ENCODE measurements at places on chromosomes 12 and 14.

GRCh38 chr12:117142094-117142493 is 42.9 kb upstream of the TESC start:
- no peak for DNase-seq

- no peak for DNase-seq
These were observed 5.2 kb upstream of the HSP90B1 start for GRCh38 chr12:103924761-103925641.

DNA sequence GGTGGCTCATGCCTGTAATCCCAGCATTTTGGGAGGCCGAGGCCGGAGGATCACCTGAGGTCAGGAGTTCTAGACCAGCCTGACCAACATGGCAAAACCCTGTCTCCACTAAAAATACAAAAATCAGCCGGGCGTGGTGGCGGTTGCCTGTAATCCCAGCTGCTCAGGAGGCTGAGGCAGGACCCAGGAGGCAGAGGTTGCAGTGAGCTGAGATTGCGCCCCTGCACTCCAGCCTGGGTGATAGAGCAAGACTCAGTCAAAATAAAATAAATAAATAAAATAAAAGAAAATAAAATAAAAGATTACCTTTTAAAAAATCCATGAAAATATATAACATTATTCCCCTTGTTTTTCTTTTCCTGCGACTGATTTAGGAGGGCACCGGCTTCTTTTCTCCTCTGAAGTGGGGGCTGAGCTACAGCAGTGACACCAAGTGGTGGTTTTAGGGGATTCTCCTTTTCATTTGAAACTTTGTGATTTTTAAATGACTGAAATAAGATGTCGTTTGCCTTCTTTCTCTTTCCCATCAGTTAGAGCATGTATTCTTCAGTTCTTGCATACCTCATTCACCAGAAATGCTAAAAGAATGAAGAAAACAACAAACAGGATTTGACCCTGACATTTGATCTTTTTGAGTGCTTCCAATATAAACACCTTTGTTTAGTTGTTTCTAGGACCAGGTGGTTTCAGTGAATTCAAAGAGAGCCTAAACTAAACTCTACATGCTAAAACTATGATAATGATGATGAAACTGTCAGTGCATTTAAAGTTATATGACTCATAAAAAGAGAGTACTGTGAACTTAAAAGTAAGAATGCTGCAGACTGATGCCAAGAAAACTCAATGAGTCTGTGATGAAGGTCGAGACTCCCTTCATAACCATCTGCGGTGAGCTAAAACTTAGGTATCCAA is 22.6 kb upstream of the PKP2 start:
- peak; percentile 6 for DNase-seq

DNA sequence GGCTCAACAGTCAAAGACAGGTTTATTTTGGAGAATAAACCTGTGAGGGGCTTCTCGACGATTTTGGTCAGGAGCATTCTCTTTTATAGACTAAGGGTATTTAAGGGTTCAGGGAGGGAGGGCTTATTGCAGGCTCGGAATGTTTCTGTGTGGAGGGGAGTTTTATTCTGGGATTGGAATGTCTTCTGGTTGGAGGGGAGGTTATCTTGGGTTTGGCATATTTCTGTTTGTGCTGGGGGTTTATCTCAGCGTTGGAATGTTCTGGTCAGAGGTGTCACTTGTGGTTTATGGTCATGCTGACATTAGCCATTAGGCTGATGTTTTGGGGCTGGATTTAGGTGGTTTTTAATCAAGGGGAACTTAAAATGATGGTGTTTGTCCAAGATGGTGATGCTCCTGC is 103.9 kb downstream of the SUDS3 start:
- no peak for DNase-seq

- no peak for DNase-seq
These were observed 141.5 kb upstream of the RFLNA start for GRCh38 chr12:124153392-124153791.

DNA sequence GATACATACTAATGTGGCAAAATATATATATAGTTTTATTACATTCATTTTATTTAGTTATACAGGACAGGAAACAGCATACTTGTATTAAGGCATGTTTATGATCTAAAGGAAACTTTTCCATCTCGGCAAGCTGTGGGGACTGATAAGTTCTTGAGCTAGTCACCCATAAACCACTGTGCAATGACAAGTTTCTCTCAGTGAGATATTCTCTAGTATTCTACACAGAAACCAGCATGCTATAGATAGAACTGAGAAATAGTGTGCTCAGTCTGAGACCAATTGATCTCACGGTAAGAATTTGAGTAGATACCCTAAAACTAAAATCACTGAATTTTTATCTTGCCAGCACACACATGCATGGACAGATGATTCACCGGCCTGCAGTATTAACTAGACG is 717.6 kb upstream of the NOVA1 start:
- DNase-seq: no peak

DNA sequence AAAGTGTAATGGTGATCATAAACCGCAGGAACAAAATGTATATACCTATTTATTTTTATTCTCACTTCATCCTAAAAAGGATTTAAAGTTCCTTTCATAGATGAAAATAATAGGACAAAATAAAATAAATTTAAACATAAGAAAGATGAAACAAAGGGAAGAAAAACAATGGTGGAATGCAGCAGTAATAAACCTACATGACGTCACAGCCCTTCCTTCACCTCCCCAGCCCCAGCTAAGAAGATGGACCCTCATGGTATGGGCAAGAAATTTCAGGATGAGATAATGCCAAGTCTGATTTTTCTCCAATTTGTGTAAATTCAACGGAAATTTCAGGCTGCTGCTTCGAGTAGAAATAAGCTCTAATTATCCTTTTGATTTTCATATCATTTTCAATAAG is 381.0 kb downstream of the LRIG3 start:
- no peak for DNase-seq

DNA sequence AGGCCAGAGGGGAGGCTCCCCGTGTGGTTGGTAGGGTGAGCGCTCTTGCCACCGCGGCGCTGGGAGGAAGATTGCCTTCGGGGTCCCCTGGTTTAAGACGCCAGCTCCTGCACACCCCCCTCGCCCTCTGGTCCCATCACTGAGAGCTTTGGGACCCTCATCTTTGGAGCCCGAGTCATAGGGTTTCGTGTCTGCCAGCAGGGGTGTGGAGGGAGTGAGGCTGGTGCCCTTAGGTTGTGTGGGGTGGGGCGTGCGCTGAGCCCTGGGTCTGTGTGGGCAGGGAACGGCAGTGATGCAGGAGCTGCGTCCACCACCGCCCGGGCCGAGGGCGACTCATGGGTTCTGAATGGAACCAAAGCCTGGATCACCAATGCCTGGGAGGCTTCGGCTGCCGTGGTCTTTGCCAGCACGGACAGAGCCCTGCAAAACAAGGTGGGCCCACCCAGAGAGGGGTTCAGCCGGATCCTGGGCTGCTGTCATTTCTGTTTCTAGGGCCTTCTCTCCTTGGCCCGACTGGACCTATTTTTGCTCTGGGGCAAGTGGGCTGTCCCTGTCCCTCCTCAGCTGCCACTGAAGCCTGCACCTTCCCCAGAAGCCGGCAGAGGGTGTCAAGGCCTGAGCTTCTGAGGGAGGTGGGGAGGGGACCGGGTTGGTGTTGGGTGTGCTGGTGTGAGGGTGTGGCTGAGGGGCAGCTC is 12.1 kb downstream of the ACADS start:
- DNase-seq: no peak

- DNase-seq: no peak
These were observed at the start of gene ALDH2 for GRCh38 chr12:111766608-111767361. TSS of gene ALDH2 (plus strand) at chr12:111766933. CDS start at chr12:111766983, 50 bp downstream.

DNA sequence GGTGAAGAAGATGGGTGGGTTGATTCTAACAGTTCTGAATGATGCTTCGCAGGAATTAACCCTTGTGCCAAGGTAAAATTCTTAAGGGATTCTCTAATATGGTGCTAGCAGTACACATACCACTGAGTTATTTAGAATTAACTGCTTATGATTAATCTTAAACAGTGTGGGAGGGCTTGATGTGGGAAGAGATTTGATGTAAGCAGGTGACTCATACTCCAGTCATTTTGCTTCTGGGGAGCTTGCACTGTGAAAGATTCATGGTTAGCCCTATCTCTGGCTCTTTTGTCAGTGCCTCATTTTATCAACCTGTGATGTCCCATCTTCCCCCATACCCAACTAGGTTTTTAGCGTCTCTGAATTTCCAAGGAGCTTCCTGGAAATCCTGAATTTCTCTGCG is 83.8 kb downstream of the NRXN3 start:
- no peak for DNase-seq

DNA sequence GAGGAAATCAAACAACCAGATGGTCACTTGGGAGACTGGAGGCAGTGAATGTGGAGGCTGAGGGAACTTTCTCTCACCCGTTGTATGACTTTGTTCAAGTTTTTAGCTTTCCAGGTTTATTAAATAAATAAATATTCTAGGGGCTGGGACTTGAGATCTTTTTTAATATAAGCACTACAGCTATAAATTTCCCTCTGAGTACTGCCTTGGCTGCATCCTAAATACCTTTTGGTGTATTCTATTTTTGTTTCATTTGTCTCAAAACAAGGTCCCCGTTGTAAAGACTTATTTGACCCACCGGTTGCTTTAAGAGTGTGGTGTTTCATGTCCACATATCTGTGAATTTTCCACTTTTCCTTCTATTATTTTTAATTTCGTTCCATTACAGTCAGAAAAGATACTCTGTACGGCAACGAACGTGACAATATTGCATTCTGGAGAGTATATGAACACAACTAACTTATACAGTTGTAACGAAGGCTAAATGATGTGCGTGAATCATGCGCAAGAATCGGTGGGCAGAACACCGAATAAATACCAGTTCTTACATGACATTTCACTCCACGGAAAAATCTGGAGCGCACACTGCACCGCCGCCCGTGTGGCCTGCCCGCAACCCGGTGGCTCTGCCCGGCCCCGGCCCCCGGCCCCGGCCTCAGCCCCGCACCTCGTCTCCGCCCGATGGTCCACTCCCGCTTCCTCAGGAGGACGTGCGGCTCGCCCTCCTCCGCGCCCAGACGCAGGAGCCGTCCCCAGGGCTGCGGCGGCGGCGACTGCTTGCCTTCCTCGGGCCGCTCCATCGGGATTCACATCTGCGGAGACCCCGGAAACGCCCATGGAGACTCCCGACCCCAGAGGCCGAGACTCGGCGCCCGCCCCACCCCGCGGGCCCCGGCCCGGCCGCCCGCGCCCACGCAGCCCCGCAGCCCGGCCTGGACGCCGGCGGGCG is 602 bp downstream of the CHFR start:
- no peak for DNase-seq

DNA sequence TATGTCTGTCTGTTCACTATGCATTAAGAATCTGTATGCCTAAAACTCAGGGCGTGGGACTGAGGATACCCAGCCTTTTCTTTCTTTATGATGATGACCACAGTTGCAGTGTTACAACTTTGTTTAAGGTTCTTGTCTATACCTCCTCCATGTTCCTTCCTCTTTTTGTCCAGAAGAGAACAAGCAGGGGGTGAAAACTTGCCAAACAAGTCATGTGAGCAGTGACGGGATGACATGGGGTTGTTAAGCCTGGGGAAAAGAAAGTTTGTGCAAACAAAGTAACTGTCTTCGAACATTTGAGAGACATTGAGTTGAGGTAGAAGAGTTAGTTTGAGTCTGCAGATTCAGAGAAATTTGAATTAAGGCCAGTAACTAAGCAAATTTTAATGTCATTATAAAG is 505.5 kb downstream of the NPAS3 start:
- DNase-seq: no peak

- DNase-seq: no peak
These were observed 47.6 kb upstream of the PNMA1 start for GRCh38 chr14:73761618-73762355.

DNA sequence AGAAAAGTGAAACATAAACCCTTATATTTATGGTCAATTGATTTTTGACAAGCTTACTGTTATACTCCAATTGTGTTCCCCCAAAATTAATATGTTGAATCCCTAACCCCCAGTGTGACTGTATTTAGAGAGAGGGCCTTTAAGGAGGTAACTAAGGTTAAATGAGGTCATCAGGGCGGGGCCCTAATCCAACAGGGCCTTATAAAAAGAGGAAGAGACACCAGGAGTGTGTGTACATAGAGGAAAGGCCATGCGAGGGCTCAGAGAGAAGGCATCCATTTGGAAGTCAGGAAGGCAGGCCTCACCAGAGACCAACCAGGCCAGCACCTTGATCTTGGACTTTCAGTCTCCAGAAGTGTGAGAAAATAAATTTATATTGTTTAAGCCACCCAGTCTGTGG is 6.5 kb upstream of the VTI1B start:
- no peak for DNase-seq

DNA sequence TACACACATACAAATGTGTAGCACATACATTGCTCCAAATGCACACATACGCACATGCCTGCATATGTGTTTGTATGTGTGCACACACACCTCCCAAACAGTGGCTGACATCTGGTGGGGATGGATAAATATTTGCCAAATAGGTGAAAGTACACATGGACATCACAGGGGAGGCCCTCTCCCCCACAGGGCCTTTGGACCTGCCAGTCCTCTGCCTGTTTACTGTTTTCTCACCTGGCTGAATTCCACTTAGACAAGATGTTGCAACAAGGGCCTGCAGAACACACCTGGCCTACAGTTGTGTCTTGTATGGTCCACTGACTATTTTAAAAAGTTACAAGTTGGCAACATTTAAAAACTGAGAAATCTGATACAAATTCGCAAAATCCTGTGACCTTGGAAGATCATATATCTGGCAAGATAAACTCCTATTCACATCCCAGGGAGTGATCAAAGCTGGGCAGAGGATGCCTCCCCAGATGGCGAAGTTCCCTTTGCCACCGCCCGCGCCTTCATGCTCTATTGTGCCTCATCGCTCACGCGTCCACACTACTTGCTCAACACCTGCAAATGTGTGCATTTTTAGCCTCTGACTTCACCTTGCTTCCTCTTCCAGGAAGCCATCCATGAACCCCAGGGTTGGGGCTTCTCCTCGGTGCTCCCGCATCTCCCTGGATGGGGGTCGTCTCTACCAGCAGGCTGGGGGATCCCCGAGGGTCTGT is 118.4 kb upstream of the FZD10 start:
- DNase-seq: no peak

DNA sequence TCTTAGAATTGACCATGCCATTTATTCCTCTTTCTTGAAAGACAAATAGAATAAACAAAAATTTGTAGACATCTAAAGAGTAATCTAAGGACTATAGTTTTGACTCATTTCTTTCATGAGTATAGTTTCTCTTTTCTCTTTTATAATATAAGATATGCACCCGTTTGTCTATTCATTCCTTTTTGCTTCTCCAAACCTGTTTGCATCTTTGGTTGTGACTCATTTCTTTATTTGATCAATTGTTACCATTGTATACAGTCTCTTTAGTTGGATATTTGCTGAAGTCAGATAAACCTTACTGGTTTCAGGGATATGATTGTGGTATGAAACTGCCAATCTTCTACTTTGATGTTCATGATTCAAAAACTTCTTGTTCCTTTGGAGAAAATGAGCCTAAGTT is 268.7 kb downstream of the FBXL14 start:
- DNase-seq: no peak

DNA sequence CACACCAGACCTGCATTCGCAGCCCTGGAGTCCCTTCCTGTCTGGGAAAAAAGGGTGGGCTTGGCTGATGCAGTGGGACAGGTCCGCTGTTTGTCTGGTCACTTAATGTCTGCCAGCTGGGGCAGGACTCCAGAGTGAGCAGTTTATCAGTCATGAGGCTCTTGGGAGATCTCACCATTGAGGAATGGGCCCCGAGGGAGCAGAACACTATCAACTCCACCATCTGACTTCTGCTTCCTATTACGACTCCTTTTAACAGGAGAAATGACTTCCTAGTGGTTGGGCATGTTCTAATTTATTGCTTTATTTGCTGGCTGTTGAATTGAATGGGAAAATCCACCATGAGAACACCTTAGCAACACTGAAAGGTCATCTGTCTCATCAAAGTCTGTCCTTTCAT is 182.5 kb upstream of the RASSF8 start:
- DNase-seq: no peak

- DNase-seq: no peak
These were observed 101.5 kb upstream of the RAP1B start for GRCh38 chr12:68509242-68509641.

GRCh38 chr12:94089891-94090290 is 58.5 kb upstream of the PLXNC1 start:
- no peak for DNase-seq
